ENCODE measurements at places on chromosomes 16 and 17. TPM values are rescaled to one million over a fixed set of nuclear protein-coding genes. Genes with fewer than 3 reads are reported as not detected.

Gene ZPBP2
- total RNA-seq = not detected

Gene HS3ST3B1
- total RNA-seq = 1.7 TPM

Gene KRT222
- not detected for total RNA-seq

Gene SLC13A2
- total RNA-seq = not detected

Gene CCDC200
- not detected for total RNA-seq
